Activated T-cell treated with anti-CD3 and anti-CD28 coated beads, Interleukin-2, amount 50 U/mL, for 4 hours (primary cell): ENCODE measurements at places on chromosomes 3 and 15. TPM values are rescaled to one million over a fixed set of nuclear protein-coding genes. Genes with fewer than 3 reads are reported as not detected.
A peak's percentile ranks its signal among the peaks of the same experiment; 100 is the strongest.

DNA sequence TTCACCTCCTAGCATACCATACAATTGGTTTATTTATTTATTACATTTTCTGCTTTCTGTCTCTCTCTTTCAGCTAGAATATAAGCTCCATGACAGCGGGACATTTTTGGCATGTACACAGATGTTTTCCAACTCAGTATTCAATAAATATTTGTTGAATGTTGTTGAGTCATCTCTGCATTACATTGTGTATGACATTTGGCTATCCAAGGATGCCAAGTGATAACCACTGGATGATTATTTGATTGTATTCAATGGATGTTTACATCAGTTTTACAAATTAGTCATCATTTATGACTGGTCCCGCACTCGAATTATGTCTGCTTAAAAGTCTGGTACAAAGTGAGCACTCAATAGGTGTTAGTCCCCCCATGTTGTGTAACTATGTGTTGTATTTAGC lies 49.5 kb upstream of the STXBP5L start:
- no peak for DNase-seq

GRCh38 chr3:139304383-139304782 lies 39.4 kb upstream of the MRPS22 start:
- DNase-seq: no peak

DNA sequence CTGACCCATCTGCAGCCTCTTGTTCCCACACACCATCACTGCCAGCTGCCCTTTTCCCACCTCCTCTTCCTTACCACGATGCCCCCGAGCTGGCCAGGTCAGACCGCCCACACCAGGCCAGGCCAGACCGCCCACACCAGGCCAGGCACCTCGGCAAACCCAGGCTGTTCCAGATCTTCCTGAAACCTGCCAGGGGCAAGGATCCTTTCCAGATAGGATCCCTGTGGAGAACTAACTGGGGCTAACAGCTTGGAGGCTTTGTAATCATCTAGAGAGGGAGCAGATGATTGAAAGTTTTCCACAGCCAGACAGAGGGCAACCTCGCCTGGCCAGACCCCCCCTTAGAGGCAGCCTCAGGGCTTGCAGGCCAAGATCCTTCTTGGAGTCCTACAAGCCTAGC lies 287.3 kb upstream of the TLE3 start:
- no peak for DNase-seq

GRCh38 chr3:72791161-72791560 lies 57.1 kb downstream of the SHQ1 start:
- no peak for DNase-seq

Gene CALML4
- 5.5 TPM for total RNA-seq

Gene ZCWPW2
- not detected for total RNA-seq

DNA sequence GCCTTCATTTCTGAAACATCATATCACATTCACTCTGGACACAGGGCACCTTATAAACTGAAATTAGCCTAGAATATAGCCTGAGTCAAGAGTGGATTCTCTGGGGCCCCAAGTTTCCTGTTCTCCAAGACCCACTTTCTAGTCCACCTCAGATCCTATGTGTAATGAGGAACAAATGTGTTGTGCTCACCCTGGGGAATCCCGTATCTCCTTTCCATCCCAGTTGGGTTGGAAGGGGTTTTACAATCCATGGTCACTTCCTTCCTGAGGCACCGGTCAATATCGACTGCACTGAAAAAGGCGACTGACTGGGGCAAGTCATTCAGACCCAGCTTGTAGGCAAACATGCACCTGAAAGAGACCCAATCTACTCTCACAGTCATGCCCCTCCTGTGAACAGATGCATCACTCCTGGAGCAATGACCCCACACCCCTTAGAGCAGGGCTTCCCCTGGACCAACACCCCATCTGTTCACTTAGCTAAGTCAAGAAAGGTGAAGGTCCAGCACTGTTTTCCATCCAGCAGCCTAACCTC lies 17.4 kb downstream of the POLG start:
- no peak for DNase-seq

- DNase-seq: no peak
These were observed 27.5 kb upstream of the CHMP2B start for GRCh38 chr3:87199628-87200027.

DNA sequence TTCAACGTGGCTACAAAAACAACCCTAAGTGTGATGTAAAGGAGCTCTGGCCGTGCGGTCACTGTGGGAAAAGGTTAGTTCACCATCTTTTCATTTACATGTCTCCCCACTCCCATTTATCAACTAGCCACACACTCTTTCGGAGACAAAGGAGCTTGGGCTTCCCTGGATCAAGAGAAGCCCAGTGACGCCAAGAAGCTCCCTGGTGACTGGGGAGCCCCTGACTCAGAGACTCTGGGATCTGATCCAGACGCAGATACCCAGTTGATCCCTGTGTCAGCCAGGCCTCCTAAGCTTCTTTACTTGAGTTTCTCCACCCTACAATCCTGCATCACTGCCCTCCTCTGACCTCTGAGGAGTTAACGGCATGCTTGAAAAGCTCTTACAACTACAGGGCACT lies 43.9 kb downstream of the HEG1 start:
- DNase-seq: no peak

Gene IMP3
- 133 TPM for total RNA-seq

DNA sequence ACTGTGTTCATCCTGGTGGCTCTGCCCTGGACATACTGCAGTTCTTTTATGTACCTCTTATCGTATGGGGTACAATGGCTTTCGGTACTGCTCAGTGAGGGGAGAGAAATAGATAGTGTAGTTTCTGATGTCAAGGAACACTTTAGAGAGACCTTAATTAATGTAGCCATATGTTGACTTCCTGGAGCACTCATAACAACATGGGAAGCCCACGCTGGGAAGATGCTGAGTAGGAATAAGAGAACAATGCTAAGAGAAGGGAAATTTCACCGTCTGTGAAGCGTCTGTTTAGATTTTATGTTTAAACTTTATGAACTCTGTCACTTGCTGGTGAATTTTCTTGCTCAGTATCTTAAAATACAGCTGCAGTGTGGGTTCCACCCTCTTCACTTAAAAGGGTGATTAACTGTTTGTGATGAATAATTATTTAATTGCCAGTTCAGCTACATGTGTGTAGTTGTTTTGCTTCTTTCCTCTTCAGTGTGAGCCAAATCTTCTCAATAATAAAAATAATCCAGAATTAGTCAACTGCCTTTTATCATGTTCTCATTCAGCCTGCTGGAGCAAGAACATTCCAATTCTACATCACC lies 373.1 kb upstream of the TPRG1 start:
- DNase-seq: no peak

Gene GRK7
- not detected for total RNA-seq

Gene EFHB
- not detected for total RNA-seq

Gene WDR48
- total RNA-seq: 26.2 TPM

Gene CCDC39
- not detected for total RNA-seq

Gene NOX5
- not detected for total RNA-seq

Gene PLSCR2
- total RNA-seq: not detected

GRCh38 chr15:59738676-59739075 lies 49.6 kb upstream of the BNIP2 start:
- no peak for DNase-seq

Gene CHRM5
- 0.05 TPM for total RNA-seq

DNA sequence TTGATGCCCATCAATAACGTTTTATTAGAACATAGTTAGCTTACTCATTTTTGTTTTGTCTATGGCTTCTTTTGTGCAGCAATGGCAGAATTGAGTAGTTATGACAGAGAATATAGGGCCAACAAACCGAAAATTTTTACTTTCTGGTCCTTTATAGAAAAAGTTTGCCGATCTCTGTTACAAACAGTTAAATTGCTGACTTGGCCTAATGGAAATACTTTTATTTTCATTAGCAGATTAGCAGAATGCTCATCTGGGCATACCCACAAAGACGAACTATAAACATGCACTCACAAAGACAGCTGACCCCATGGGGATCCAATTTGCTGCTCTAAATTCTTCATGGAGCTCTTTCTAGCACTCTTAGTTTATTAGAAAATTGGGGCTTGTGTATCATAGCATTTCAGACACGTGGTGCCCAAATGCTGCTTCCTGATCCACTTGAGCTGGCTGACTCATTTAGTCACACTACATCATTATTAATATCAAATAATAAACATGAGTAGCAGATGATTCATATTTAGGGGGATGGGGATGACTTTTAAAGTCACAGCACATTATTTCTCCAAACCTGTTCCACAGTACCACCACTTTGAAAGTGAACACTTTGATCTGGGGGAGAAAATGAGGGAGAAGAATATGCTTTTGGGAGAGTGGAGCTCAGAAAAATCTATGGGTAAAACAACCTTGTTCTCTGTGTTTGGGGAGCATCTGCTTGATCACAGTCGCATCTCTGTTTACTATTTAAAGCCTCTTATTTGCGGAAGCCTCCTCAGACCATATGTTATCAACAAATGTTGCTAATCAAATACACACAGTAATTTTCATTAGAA lies 228.1 kb upstream of the FEZF2 start:
- DNase-seq: no peak

DNA sequence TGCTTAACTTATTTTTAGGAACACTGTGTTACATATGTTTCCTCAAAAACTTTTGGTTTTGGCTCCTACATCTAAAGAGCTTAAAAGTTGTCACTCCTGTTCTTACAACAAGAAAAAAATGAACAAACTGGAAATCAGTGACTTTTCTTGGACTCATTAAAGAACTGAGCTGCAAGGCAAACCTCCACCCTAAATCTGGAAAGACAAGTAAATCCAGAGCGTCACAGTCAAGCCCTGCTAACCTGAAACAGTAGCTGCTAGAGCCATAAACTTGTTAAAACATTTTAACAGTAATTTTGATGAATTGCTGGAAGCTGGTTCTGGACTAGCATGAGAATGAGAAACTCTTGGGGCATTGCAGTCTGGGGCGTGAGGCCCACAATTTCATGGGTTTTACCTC lies 350.5 kb upstream of the COL8A1 start:
- DNase-seq: no peak

GRCh38 chr3:115396801-115397200 lies 226.5 kb upstream of the GAP43 start:
- DNase-seq: no peak

DNA sequence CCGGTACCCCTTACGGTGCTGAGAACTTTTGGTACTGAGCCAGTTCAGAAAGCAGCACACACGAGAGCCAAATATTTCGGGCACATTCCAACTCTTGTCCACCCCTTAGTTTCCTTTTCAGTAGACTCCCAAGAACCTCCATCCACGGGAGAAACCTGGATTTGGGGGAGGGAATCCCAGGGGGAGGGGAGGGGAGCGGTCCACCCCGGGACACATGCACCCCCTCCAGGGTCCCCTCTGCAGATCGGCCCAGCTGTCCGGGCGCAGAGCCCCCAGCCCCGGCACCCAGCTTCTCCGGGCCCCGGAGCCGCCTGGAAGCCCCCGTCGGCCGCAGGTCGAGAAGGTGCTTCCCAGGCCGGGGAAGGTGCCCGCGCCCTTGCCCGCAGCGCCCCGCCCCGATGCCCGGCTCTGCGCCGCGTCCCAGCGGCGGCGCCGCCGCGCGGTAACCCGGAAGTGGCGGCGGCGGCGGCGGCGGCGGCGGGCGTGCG lies 455 bp upstream of the ABHD17C start:
- DNase-seq: peak; percentile 9

DNA sequence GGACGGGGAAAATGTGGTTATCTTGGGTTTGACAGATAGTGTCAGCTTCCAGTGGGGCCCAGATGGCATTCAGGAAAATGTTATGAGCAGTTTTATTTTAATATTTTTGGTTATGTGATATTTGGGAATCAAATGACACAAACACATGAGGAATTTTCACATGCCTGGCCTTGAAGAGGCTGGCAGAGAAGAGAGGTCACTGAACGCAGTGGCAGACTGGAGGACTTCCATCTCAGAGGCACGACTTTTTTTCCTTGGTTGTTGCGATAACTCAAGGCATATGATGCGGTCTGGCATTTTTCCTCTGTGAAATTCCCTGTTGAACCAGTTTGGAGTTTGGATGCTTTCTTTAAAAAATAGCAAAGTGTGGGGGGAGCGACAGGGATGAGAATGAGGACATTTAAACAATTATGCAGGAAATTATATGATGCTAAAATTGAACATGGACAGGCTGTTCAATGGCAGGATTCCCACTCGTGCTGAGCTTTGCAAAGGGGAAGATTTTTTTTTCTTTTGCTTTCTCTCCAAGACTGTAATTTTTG lies 36.9 kb upstream of the ARPP21 start:
- DNase-seq: no peak

GRCh38 chr15:31486506-31486905 lies 159.9 kb downstream of the KLF13 start:
- DNase-seq: no peak

Gene CTXN2
- total RNA-seq: not detected

Gene LRRC2
- 0.03 TPM for total RNA-seq

- DNase-seq: no peak
These were observed 498.6 kb downstream of the NAALADL2 start for GRCh38 chr3:175357758-175358157.

DNA sequence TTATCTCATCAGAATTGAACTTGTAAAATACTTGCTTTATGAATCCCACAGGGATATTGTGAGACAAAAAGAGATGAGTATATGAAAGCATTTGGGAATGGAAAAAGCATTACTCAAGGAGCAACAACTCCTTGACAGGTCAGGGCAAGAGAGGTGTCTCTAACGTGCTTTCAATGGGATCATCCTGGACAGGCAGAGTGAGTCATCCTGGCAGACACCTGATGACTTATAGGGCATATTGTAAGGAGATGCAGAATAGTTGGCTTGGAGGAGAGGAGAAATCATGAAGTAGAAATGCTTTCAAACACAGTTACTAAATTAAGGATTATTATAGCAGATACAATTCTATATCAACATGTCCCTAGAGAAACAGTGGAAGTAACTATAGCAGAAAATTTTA lies 71.9 kb upstream of the THSD4 start:
- DNase-seq: no peak

DNA sequence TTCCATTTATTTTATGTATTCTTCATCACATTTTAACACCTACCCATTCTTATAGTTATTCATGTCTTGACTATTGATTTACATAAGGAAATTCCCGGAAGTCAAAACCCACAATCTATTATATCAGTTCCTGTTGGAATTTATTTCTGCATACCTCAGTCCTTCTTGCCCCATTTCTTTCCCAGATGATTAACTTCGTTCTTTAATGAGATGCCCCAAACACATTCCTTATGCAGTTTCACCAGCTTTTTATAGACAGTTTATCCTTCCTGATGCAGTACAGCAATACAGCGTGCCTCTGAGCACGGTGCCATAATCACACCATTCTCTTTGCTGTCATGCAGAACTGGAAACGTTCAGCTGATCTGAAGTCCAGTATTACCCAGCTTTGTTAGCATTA lies 175.8 kb upstream of the NANOGP8 start:
- no peak for DNase-seq

- peak; percentile 76 for DNase-seq
These were observed at the start of the genes BBS4 and HIGD2B for GRCh38 chr15:72685925-72686794. Gene BBS4 (plus strand): TSS chr15:72686207. CDS start chr15:72686228, 21 bp downstream. Gene HIGD2B (minus strand): TSS chr15:72686182. CDS start chr15:72676374, 9,808 bp downstream.
